ENCODE measurements at places on chromosomes 5 and 9. TPM values are rescaled to one million over a fixed set of nuclear protein-coding genes. Genes with fewer than 3 reads are reported as not detected.

Gene TPD52L3
- not detected for polyA plus RNA-seq

GRCh38 chr5:137933491-137933911 lies 44.2 kb downstream of the PKD2L2 start:
- H3K36me3 ChIP-seq: peaks cover 2% of the 10 kb centered on the region
- H3K4me3 ChIP-seq: no peak overlapping the region
- DNase-seq: no peak
- H3K4me1 ChIP-seq: no peaks in the 10 kb centered on the region
- no peaks in the 10 kb centered on the region for H3K27me3 ChIP-seq

Gene NIPAL4
- polyA plus RNA-seq: not detected

DNA sequence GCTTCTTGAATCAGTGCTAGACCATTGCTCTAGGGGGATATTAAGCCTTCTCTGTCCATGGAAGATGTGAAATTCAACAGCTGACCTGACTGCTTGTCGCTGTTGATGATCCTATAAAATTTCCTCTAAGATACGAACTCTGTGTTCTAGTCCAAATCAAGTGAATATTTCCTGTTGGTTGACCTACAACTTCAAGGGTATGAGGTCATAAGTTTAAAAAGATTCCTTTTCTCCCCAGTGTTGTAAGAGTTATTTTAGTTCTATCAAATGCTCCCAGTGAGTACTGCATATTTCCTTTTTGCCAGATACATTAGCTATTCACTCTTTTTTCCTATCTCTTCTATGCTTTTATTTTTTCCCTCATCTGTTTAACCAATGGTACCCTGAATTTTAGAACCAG lies 102.9 kb upstream of the CCDC152 start:
- no peak overlapping the region for H3K4me3 ChIP-seq
- H3K27me3 ChIP-seq: no peaks in the 10 kb centered on the region
- no peak for DNase-seq
- no peak overlapping the region for H3K27ac ChIP-seq
- no peaks in the 10 kb centered on the region for H3K36me3 ChIP-seq
